Stimulated activated CD4-positive, alpha-beta T cell treated with anti-CD3 and anti-CD28 coated beads, TNF-alpha, amount 100 ng/mL, for 24 hours (primary cell): ENCODE measurements at places on chromosomes 5 and 9.

- DNase-seq: no peak
Measured at GRCh38 chr9:35673132-35674024, at the start of gene CA9. Gene CA9, plus strand, starts transcription at chr9:35673928. Its CDS starts 32 bp downstream, at chr9:35673960.

GRCh38 chr5:139574641-139575312 lies 13.6 kb downstream of the UBE2D2 start:
- no peak for DNase-seq

- no peak for DNase-seq
Measured at GRCh38 chr5:83744821-83745220, 24.2 kb upstream of the HAPLN1 start.

GRCh38 chr9:86545090-86545489 lies 190.9 kb upstream of the TUT7 start:
- no peak for DNase-seq

DNA sequence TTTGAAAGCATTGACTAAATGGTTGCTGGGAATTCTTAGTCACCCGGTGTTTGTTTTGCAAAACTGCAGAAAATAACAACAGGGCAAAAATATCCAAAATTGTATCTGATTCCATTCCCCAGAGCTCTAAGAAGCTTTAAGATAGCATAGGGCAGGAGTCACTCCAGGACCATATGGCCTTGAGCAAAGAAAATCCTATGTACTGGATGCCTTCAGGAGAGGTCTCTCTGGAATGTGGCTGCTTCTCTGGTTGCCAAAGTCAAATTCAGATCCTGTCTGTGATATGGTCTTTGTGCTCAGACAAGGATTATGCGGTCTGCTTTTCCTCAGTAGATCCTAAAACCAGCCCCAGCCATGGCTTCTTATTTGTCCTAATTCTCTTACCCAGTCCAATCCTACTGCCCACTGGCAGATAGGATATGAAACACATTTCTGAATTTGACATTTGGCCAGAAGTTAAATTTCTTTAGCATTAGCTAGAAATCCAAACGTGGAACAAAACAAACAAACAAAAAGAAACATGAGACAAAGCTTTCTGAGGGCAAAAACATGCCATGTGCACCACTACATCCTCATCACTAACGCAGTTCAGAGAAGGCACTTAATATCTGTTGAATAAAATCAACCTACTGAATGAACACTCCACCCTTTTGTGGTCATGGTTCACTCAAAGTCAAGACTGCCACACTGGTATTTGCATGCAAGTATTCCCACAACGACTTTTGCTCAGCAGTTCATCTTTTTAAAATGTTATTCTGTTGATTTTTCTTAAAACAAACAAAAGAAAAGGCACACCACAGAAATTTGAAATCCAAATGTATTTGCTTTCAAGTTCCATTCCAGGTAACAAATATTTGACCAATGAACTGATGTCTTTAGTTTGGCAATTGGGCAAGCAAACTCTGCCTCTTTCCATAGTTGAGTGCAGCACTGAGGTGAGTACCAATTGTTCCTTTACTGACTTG lies 165.7 kb downstream of the TRPM6 start:
- no peak for DNase-seq

GRCh38 chr5:141882594-141883183 lies 4.5 kb upstream of the PCDH1 start:
- no peak for DNase-seq

GRCh38 chr5:72040513-72040912 lies 66.8 kb upstream of the MAP1B start:
- no peak for DNase-seq

DNA sequence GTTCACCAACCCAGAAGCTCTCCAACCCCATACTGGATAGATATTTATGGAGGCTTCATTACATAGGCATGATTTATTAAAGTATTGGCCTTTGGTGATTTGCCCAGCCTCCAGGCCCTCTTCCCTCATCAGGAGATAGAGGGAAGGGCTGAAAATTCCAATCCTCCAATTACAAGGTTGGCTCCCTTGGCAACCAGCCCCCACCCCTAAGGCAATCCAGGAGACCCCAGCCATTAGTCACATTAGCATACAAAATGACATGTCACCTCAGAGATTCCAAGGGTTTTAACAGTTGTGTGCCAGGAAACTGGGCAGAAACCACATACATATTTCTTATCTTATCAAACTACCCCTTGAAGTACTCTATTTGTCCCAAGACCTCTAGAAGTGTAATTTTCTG lies 210.0 kb downstream of the HINT1 start:
- no peak for DNase-seq

DNA sequence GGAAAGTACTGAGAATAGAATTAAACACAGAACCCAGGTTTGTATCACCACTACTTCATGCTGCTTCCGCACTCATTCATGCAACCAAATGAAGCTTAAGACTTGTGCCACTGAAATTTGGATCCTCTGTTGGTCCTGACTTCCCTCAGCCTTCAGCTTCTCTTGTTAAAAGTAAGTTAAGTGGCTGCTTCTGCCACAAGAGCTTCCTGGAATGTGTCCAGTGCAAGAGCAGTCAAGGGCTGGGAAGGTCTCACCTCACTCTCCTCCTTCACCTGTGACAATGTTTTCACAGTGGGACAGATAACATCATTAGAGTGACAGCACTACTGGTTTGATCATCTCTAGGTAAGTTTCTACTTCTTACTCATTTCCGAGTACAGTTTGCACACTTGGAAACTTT lies 7.9 kb downstream of the SNCAIP start:
- DNase-seq: no peak

- DNase-seq: no peak
Measured at GRCh38 chr9:133090187-133090586, 28.4 kb downstream of the CEL start.

- DNase-seq: peak; percentile 15
Measured at GRCh38 chr9:114958021-114958843, 27.8 kb upstream of the TNFSF8 start.

DNA sequence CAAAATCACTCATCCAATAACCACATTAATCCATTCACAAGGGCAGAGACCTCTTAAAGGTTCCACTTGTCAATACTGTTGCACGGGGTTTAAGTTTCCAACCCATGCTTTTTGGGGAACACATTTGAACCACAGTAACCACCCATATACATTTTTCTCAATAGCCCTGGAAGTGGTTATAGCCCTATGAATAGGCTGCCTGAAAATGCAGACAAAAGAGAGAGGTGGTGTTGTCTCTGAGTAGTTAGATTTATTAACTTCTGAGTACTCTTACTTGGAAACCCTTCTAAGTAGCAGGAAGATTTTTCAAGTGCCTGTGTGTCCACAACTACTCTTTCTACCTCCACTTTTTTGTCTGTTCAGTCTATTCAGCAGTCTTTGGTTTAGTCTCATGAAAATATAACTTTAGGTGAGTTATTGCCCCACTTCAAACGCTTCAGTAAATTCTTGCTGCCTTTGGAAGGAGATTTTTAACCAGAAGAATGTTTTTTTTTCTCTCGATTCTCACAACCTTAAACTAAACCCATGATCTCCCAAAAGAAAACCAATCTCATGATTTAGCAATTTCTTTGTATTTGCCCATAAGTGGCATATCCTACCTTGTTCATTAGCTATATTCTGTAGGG lies 42.6 kb downstream of the ARHGEF28 start:
- DNase-seq: no peak

- no peak for DNase-seq
Measured at GRCh38 chr5:141869040-141869439, 9.2 kb downstream of the PCDH1 start.

DNA sequence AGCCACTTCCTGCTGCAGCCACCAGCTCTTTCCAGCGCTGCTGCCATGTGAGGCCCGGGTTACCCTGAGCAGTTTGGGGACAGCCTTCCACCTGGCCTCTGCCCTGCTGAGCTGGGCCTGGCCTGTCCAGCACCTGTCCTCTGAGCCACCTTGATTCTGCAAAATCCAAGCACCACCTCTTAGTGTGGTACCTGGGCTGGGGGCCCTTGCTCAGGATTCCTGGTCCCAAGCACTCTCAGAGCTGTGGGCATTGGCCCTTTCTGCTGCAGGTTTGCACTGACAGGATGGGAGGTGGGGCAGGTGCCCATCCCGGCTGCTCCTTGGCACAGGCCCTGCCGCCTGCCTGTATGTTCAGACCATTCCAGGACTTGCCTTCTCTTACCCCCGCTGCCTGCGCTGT lies 309.2 kb upstream of the IRX4 start:
- no peak for DNase-seq

DNA sequence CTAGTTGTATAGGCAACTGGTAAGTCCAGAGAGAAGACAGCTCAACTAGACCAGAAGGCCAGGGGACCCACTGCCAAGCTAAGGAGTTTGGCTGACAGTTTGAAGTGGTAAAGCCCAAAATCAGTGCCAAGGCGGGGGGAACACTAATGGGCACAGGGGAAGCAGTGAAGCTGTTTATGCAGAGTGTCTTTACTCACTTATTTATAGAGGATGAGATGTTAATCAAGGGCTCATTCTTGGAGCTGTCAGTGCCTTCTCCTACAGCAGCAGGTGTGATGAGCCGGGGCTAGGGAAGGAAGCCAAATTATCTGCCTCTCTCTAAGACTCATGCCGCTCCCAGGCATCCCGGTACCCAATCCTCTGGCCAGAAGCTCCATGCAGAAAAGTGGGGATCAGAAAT lies 75.2 kb upstream of the GALNT10 start:
- DNase-seq: no peak

DNA sequence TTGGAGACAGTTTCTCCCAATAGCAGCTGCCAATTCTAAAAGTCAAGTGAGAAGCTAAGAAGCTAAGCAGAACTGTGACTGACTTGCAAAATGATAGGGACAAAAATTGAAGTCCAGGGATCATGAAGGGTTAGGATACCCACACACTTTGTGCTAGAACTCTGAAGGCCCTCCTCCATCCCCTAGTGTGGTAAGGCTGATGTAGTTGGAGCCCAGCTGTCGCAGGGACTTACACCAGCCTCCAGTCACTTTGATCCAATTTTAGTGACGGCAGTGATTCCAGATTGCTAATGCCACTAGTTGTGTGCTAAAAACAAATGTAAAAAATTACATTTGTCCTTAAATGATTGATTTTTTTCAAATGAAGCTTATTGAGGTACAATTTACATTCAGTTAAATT lies 742.7 kb upstream of the ZNF608 start:
- DNase-seq: no peak
